ENCODE measurements at places on chromosomes 2 and 18.

- no peak for DNase-seq
These were observed 3.1 kb downstream of the DCC start for GRCh38 chr18:52343138-52343537.

- DNase-seq = no peak
These were observed 38.1 kb upstream of the ARHGAP25 start for GRCh38 chr2:68696554-68696953.

DNA sequence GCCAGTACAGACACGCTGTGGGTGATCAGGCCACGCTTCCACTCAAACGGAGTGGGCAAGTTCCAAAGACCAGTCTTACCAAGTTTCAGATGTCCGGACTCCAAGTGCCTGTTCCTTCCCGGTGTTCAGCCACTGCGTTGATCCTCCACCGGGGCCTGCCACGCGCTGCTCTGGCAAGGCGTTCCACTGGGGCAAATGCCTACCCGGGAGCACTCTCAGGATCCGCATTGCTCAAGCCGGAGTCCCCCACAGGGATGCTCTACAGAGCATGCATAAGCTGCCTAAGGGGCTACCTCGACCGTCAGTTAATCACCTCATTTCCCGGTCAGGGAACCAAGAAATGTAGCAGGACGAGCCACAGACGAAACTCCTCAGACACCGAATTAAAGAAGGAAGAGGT lies 37.0 kb upstream of the CLASP1 start:
- no peak for DNase-seq

DNA sequence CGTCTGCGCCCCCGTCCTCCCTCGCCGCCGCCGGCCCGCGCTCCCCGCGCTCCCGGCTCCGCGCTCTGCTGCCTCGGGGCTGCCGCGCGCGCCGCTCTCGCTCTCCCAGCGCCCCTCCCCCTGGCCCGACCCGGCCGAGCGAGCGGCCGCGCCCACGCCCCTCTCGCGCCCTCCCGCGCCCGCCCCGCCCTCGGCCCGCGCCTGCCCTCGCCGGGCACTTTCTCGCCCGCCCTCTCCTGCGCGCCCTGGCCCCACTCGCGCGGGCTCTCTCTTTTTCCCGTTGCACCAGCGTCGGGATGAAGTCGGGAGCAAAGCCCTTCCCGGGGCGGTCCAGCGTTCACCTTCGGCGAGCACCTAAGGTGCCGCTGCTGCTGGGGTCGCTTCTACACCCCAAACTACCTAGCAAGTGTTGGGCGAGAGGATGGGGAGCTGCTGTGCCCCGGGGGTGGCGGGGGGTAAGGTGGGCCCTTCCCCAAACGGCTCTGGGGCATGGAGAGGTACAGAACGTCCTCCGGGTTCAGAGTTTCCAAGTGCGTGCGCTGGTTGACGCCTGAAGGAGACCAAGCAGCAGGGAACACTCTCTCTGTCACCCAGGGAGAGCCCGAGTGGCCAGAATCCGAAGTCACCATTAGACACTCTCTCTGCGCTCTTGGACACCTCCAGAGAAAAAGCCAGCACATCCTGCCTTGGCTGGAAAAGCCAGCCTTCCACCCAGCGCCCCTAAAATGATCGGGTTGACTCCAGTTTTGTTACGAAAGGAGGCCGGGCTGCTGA lies at the start of gene COLEC12:
COLEC12 (minus strand) TSS at position 70 of the 774 bp plus-strand sequence. CDS start 187 bp downstream, outside the sequence.
- DNase-seq = no peak

DNA sequence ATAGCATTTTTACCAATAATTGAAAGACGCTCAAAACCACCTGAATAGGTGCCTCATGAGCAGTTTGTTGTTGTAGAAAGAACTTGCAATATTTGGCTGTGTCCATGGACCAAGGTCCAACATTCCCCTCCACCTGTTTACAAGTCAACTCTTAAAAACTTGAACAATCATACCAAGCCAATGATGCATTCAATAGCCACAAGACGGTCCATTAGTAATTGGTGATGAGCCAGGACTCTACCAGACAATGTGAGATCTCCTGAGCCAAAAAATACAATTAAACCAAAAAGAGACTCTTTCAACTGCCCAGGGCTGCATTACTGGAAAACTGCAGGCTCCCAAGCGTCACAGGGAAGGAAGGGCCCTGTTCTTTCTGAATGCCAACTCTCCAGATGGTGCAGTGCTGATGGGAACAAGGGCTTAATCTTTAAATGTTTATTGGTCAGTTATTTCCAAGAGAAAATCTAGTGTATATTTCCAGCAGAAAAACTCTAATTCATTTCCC lies 118.8 kb upstream of the EPB41L3 start:
- no peak for DNase-seq

- no peak for DNase-seq
These were observed 205.3 kb upstream of the CCDC150 start for GRCh38 chr2:196434217-196434616.

DNA sequence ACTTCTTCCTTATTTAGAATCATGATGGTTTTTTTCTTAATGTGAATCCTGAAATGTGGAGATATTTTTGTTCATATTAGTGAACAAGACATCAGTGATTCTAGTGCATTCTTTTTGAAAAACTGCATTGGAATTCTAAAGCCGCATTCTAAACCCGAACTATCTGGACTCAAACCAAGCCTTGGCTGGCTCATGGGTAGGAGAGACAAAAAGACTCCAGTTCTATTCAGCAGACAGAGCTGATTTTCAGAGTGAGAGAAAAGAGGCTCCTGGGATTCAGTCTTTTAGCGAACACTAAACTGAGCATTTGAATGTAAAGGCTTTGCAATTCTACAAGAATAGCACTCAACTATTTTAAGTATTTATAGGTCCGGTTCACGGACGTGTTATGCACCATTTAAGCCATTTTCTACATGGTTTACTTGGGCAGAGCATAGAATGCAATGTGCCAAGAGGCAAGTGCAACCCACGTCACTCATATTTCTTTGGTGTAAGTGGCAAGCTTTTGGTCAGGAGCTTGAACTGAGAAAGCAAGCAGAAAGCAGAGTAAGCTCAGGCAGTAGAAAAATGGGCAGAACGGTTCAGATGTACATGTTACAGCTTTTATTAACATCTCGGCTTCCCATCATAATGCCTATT lies 227.3 kb upstream of the RAB12 start:
- no peak for DNase-seq

- DNase-seq = no peak
These were observed 23.3 kb upstream of the IL1R1 start for GRCh38 chr2:102119255-102119654.

GRCh38 chr2:127100251-127101047 lies 6.5 kb downstream of the BIN1 start:
- no peak for DNase-seq

GRCh38 chr2:167880415-167880814 lies 367.0 kb downstream of the STK39 start:
- DNase-seq = no peak

GRCh38 chr2:66364495-66365333 lies 70.2 kb upstream of the MEIS1 start:
- no peak for DNase-seq

- no peak for DNase-seq
These were observed 72.1 kb downstream of the UBE2E3 start for GRCh38 chr2:181052523-181052891.

- no peak for DNase-seq
These were observed 289.6 kb upstream of the SLC8A1 start for GRCh38 chr2:40741532-40741931.

GRCh38 chr2:96153991-96154431 lies 8.8 kb upstream of the DUSP2 start:
- no peak for DNase-seq

- DNase-seq = no peak
These were observed 54.9 kb downstream of the DSC3 start for GRCh38 chr18:30987467-30988241.

- no peak for DNase-seq
These were observed 10.8 kb upstream of the YWHAQ start for GRCh38 chr2:9641641-9642040.

DNA sequence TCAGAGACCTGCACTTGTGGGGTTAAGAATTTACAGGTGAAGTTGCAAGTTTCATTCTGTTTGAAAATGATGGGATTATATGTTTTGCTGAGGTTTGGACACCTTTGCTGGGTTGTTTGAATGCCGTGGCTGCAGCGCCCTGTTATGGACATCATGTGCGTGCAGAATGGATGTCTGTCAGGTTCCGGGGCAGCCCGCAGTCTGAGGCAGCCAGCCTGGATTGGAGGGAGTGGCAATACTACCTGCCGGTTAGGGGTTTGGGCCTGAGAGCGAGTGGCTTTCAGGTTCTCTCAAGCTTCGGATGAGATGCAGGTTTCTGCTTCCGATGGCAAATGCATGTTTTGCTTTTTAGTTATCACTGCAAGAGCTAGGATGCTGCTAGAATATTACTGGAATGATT lies 1.1 kb downstream of the CASP8 start:
- no peak for DNase-seq

- DNase-seq = no peak
These were observed 90.0 kb upstream of the PPP1CB start for GRCh38 chr2:28661589-28662001.

DNA sequence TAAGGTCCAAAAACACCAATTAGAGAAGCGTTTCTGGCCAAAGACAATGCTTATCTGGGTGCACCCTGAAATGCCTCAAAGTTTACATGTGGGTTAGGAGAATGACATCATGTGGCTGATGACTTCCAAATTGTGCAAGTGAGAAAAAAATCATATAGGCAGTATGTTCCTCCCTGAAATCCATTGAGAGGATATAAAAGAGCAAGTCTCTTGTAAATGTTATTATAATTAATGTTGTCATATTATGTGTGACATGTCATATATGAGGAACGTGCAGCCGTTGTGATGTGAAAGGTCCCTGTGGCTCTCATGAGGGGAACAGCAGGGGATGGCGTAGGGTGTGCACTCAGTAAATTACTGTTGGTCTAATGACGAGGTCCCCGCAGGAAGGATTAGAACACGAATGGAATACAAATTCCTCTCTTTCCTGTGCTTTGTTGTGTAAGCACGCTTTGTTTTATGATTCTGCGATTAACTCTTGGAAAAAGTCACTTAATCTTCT lies 290.8 kb downstream of the PRKCE start:
- no peak for DNase-seq

- no peak for DNase-seq
These were observed 61.7 kb upstream of the SPTBN1 start for GRCh38 chr2:54394392-54394791.

DNA sequence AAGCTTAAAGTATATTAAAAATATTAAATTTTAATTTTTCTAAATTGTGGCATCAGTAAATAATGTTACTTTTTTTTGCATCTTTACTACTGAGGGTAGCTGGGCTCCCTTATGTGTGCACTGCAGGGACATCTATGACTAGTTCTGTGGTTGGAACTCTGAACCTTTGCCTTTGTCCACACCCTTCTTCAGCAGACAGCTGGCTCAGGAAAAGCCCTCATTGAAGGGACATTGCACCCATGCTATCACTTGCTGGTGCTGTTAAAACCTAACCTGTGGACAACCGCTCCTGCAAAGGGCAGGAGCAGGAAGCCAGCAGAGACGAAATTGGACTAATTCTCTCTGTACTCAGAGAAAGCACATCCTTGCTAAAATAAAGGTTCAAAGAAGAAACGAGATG lies 30.1 kb downstream of the MOCOS start:
- DNase-seq = no peak

DNA sequence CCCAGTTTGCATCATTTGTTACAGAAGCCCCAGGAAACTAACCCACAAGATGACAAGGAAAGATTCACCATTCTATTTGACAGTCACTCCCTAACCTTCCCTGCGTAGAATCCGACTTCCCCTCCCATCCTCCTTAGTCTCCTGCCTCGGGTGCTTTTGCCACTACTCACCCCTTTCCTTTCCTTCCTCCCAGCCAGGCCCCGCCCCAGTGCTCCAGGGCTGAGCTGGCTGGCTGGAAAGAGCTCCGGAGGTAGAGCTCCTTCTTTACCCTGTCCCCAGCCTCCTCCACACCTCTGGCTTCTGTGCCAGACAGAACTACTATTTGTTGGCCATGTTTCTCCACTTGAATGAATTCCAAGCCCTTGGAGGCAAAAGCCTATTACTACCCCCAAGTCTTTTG lies 317.6 kb upstream of the NCKAP5 start:
- DNase-seq = no peak

DNA sequence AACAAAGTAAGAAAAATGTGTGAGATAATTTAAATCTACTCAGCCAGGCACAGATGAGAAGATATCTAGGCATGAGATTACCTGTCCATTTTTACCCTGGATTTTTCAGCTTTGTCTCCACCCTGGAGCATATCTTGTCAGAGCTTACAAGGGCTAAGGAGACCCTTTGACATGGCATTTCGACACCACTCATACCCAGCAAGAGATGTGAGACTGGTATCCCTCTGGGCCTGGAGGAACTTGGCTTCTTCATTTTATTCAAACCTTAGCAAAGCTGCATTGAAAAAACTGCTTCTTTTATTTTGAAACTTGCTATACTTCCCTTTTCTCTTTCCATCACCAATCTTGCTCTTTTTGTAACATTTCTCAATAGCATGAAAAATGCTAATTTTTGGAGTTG lies 194.9 kb upstream of the HNMT start:
- DNase-seq = no peak

- no peak for DNase-seq
These were observed 24.4 kb upstream of the ITGB6 start for GRCh38 chr2:160224507-160224906.

- DNase-seq = no peak
These were observed 1473.2 kb downstream of the LRP1B start for GRCh38 chr2:140657657-140658056.

DNA sequence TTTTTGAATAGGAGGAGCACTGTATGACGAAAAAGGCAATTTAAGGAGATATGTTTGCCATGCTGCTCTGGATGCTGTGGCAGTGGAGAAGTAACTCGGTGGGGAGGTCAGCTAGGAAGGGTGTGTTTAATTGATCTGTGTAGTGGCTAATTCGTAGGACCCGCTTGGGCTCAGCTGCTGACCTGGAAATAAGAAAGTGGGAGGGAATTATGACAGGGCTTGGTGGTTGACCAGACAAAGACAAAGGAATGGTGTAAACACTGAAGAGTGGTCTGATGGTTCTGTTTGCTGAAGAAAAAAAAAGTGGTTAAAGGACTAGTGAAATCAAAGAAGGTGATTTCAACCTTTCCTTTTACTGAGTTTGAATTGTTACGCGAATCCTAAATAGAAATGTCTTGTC lies 146.0 kb downstream of the MAP4K4 start:
- no peak for DNase-seq

DNA sequence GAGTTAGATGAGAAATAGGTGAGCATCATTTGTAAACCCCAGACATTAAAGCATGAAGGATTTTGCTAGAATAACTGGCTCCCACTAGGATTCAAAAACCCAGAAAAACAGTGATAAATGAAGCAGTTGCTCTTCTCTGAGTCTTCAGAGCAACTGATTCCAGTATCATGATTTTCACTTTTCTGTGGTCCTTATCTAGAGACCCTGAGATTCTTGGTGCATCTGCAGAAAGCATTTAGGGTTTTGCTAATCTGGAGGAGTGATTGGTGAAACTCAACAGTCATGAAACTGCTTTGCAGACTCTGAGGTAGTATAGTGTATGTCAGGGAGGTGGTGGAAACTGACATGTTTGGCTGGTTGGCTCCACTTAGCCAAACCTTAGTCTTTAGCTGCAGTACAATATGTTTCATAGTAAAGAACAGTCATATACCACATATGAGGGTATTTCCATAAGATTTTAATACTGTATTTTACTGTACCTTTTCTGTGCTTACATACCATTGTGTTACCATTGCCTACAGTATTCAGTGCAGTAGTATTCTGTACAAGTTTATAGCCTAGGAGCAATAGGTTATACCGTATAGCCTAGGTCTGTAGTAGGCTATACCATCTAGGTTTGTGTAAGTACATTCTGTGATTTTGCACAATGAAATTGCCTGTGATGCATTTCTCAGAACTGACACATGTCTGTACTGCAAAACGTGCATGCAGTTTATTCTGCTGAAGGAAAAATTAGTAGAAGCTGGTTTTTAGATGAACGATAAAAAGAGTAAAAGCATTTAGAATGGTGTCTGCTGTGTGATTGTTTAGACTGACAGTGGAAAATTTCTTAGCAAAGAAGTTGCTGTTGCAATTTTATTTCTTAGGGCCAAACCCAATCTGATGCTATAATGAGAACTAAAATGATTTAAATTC lies 23.8 kb downstream of the EML4 start:
- DNase-seq = no peak

Measured in NCI-H1930 (cell line).